ENCODE measurements at places on chromosomes 7 and 10. TPM values are rescaled to one million over a fixed set of nuclear protein-coding genes. Genes with fewer than 3 reads are reported as not detected.

CYP3A5 gene
- 2.8 TPM for total RNA-seq

GRID1 gene
- under 0.01 TPM for total RNA-seq

C7orf57 gene
- 0.21 TPM for total RNA-seq

ARPC1B gene
- total RNA-seq, result 357 TPM

C10orf95 gene
- total RNA-seq, result 3.1 TPM

SPDYE2 gene
- not detected for total RNA-seq

OPALIN gene
- total RNA-seq, result not detected

OR2A14 gene
- total RNA-seq, result not detected

CAMK2B gene
- total RNA-seq, result 0.72 TPM

CNPY1 gene
- total RNA-seq, result not detected

FRA10AC1 gene
- total RNA-seq, result 3.0 TPM

NPY gene
- total RNA-seq, result not detected

SLC26A5 gene
- not detected for total RNA-seq
